ENCODE measurements at places on chromosomes 1 and 21.

DNA sequence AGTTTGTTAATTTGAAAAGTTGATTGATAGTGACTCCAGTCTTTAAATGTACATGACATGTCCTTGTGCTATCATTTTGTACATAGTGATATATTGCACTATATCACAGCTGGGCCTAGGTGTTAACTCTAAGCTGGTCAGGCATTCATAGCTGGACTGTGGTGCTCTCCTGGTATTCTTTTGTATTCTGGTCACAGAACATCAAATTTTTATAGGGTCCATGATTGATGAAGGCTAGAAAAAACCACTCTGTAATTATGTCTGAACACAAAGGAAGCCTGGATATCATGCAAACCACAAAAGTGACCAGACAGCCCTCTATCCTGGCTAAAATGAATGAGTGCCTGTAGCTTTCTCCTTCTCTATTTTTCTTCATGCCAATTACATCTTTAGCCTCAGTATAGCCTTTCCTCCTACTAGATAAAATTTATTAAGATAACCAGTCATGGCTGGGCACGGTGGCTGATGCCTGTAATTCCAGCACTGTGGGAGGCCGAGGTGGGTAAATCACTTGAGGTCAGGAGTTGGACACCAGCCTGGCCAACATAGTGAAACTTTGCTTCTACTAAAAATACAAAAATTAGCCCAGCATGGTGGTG is 134.9 kb upstream of the B3GALT2 start:
- DNase-seq, result no peak

DNA sequence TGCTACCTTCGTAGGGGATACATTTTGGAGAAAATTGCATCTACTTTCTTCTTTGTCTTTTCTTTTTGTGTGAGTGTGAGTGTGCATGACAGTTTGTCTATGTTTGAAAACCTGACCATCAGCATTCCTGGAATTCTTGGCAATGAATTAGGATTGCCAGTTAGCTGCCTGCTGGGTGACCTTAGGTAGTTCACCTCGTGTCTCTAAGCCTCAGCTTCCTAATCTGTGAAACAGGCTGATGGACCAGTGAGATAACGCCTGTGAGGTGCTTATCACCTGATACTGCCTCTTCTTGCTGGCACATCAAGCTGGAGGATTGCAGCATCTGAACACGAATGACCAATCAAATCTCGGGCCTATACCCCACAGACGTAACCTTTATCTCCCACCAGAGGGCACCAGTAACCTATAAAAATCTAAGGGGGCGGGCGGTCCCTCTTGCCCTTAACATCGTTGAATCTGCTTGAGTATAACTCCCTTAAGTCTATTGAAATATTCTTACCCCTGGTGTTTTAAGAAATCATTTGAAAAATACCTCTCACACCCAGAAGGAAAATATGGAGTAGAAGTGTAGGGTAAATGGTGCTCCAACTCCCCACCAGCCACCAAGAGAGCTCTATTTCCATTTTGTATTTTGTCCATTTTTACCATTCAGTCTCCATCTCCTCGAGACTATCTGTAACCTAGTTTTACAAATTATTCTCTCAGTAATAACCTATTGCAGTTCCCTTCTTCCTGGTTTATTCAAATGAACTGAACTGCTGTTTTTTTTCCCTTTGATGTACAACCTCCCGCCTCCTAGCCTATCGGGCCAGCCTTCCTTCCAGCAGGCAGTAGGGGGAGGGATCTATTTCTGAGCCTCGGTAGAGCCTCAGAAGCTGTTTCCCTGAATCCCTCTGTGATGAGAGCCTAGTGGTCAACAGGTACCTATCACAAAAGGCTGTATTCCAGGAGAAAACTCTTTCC is 49.7 kb downstream of the MDM4 start:
- no peak for DNase-seq

- no peak for DNase-seq
Observed at GRCh38 chr1:27109103-27109822, 45.7 kb downstream of the SLC9A1 start.

DNA sequence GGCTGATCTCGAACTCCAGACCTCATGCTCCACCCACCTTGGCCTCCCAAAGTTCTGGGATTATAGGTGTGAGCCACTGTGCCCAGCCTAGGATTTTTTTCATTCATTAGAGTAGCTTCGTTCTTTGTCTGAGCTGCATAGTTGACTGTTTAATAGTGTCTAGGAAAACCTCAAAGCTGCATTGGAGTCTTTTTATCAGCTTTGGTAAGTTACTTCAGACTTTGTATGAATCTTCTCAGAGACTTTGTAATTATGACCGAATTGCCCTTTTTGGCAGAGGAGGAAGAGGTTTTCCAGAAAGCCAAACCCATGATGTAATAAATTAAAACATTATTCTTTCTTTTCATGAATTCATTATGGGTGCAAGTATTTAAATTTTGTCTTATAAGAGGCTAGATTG is 5.1 kb downstream of the DNAJB4 start:
- no peak for DNase-seq

- no peak for DNase-seq
Observed at GRCh38 chr1:9848022-9848421, 24.3 kb upstream of the CLSTN1 start.

GRCh38 chr21:25273959-25274358 is 333.3 kb downstream of the MRPL39 start:
- no peak for DNase-seq
